ENCODE measurements at places on chromosomes 2 and 18.

GRCh38 chr18:77702686-77703085, 453.0 kb downstream of the GALR1 start:
- DNase-seq: peak; percentile 45

DNA sequence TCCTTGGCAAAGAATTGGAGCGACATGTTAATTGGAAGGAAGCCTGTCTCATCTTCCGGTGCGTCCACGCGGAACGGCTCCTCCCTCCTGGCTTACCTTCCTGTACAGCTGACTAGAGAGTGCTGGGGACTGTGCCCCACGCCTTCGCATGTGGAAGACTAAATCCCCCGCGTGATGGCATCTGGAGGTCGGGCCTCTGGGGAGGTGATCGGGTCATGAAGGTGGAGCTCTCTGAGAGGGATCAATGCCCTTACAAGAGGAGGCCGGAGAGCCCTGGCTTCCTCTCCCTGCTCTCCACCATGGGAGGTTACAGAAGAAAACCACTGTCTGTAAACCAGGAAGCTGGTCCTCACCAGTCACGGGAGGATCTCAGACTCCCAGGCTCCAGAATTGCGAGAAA, 104.1 kb upstream of the OTOS start:
- DNase-seq: no peak

- DNase-seq: no peak
Measured at GRCh38 chr2:79529636-79530035, 16.8 kb downstream of the CTNNA2 start.

DNA sequence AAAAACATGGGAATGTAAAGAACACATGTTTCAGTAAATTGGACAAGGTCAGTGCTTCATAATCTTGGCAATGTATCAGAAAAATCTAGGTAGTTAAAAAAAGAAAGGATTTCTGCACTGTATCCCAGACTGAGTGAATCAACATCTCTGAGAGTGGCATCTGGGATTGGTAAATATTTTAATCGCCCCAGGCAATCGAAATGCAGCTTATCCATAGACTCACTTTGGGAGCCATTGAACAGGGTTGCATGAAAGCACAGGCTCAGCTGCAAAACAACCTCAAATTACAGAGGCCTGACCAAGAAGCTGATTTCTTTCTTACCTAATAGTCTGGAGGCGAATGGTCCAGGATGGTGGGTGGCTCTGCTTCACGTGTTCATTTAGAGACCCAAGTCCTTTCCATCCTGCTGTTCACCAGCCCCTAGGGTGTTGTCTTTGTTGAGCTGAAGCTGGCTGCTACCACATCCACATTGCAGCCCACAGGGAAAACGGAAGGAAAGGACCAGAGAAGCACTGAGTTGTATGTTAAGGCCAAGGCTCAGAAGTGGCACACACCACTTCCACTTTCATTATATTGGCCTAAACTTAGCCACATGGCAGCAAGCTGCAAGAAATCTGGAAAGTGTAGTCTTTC, 59.0 kb downstream of the MOGAT1 start:
- DNase-seq: no peak

- DNase-seq: no peak
Measured at GRCh38 chr2:197445746-197446145, 7.6 kb upstream of the COQ10B start.

DNA sequence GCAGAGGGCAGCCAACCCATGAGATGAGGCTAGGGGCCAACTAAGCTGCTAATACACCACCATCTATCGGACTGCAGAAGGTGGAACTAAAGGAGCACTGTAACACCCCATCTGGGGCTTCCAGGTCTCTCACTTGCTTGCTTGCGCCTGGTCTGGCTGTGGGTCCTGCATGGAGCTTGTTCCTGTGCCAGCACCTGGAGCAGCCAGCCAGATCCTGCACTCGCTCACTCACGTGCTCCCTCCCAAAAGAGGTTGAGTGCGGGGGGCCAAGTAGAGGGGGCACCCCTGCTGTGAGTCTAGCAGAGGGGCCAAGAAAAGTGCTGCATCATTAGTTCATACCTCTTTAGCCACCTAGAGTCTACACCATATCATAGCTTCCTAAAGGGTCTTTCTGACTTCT, 250.9 kb downstream of the LRRTM4 start:
- DNase-seq: no peak

- DNase-seq: peak; percentile 4
Measured at GRCh38 chr2:78351208-78351607, 674.3 kb upstream of the REG3G start.

DNA sequence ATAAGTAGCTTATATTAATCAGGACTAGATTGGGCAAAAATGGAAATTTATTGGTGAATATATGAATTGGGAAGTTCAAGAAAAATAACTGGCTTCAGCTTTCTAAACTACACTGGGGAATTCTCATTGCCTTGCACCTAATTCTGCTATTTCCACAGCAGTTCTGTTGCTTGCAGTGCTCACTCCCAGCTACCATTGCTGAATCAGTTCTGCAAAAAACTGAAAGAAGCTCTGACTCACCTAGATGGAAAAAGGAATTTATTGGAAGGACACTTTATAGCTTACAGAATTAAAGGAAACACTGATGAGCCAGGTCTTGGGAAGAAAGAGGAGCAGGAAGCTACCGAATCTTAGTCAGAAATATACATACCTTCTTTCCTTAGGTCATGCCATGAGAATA, 60.3 kb upstream of the ACVR1 start:
- DNase-seq: no peak

- DNase-seq: peak; percentile 1
Measured at GRCh38 chr2:125227843-125228392, 1202.8 kb downstream of the CNTNAP5 start.

DNA sequence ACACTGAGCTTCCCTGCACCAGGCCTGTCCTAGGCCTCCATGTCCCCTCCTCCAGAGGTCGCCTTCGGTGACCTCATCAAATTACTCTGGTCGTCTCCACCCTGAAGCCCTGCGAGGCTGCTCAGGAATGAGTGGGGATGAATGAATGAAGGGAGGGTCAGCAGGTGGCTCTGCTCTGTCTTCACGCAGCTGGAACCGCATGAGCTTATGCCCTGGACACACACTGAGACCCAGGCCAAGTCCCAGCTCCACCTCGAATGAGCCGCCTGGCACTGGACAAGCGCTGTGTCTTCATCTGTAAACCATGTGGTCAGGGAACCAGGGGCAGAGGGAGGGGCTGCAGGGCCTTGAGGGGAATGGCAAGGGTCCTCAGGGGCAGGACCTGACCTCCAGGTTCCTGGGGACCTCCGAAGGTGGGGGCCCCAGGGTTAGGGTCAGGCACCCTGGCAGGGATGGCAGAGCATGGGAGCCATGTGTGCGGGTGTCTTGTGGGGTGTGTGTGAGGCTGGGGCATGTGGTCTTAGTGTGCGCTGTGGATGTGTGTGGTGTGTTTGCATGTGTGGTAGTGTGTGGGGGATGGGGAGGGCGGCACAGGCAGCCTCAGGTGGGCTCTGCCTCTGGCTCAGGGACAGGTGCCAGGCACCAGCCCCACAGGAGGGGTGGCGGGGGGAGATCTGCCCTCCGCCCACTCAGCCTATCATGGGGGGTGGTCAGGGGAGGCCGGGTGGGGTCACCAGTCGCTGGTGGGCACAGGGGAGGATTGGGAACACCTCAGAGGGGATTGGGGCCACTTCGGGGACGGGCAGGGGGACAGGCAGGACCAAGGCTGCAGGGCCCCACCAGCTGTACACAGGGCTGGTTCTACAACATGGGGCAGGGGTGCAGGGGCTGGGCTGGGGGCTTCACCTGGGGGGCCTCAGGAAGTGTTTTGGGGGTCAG, 13.9 kb downstream of the ODC1 start:
- DNase-seq: no peak

DNA sequence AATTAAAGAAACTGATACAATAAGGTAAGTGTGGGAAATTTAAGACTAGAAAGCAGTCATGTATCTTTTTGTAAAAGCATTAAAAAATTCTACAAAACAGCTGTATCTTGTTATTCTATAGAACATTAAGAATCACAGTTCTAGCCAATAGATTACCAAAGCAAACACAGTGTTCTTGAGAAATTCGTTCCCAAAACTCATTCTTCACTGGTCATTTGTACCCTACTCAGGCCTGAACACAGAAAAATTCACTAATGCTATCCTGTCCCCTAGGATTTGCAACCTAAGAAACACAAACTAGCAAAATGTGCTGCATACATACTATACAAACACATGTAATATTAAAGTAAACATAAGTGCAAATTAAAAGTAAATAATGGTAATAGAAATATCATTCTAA, 29.1 kb downstream of the ERMN start:
- no peak for DNase-seq

- DNase-seq: no peak
Measured at GRCh38 chr18:53191634-53192033, 851.6 kb downstream of the DCC start.

GRCh38 chr18:64972545-64972944, 778.3 kb upstream of the CDH7 start:
- peak; percentile 15 for DNase-seq

- DNase-seq: no peak
Measured at GRCh38 chr2:7620255-7620654, 703.0 kb downstream of the RNF144A start.

GRCh38 chr2:51581636-51582267, 549.8 kb upstream of the NRXN1 start:
- no peak for DNase-seq

DNA sequence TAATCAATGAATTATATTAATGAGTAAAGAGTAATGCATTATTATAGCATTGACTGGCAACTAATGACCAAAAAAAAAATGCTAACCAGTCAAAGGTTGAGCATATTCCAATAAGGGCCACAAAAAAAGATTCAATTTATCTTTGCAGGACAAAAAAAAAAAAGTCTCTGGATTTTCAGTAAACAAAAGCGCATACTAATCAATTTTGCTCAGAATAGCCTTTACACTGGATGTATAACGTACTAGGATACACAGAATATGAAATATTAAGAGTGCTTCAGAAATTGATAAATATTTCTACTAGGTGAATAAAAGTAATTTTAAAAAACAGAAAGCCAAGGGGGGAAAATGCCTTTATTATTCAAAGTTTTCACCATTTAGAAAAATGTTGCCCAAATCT, 74.4 kb downstream of the NBAS start:
- DNase-seq: no peak

DNA sequence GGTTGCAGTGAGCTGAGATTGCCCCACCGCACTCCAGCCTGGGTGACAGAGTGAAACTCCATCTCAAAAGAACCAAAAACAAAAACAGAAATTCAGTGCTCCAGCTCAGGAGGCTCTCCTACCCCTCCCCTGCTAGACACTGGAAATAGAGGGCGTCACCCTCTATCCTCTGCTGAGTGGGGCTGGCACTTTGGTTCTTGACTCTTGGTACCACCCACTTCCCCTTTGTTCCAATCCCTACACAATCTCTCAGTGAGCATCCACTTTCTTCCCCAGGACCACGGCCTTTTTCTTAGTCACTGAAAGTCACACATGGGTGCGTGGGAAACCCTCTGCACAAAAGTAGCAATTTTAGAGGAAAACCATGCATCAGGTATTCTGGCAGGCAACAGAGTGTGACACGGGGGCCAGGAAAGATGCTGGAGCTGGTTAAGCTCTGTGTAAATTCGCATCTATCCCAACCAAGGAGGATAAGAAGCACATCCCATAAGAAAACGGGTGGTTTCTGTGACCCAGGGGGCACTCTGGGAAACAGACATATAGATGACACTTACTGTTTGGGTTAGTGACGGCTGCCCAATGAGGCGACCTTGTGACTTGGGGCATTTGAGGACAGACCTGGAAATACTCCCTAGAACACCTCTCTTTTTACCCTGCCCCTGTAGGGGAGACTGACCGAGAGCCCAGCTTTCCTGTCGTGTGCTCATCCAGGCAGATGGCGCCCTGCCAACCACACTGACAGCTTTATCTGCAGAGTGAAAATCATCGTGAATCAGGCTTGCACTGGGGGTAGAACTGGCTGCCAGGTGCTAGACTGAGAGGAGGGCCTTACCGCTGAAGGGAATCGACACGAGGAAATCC, 7.7 kb downstream of the HJURP start:
- no peak for DNase-seq

DNA sequence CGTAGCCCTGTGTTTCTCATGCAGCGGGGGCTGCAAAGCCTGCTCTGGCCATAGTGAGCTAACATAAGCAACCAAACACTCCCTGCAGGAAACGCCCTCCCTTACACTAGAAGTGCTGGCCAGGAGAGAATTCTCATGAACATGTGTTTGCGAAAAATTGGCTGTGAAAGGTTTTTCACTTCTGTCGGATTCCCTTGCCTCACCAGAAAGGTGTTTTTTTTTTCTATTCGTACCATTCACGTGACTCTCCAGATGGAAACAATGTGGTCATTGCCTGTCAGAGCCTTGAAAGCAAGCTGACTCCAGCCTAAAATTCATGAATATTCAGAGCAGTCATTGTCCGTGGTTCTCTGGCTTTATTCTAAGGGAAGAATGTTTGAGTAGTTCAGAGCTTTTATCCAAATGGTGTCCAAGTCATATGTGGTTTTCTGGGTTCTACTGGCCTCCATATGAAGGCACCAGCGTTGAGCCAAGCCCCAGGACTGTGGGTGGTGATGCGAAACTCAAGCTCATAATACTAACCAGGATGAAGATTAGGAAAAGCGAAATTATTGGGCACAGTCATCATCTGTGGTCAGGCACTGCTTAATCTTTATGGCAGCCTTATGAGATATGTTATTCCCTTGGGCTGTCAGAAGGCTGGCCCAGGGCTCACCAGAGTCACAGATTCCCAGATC, 236.4 kb downstream of the ALPK2 start:
- no peak for DNase-seq

- no peak for DNase-seq
Measured at GRCh38 chr18:55106906-55107305, 147.6 kb upstream of the CCDC68 start.

- DNase-seq: no peak
Measured at GRCh38 chr18:8701546-8702118, 3.7 kb upstream of the MTCL1 start.

Measured in NCI-H524 (cell line).